WTC11 (cell line): ENCODE measurements at places on chromosomes 3 and 15.

DNA sequence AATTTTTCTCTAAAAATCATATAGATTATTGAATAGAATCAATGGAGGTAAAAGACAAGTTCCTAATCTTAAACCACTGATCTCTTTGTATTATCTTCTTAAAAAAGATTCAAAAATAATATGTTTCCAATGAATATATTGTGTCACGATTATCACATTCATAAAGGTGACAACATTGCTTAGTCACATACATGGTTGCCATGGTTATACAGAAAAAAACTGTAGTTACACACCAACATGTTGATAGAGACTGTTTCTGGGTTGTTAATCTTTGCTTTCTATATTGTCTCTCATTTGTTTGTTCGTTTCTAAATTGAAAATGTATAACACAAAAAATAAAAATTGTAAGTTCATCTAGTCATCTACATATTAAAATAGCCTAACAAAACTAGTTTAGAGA, 376.0 kb upstream of the ALCAM start:
- no peak for DNase-seq

- no peak for DNase-seq
Observed at GRCh38 chr15:84797801-84798200, 19.4 kb upstream of the ALPK3 start.

DNA sequence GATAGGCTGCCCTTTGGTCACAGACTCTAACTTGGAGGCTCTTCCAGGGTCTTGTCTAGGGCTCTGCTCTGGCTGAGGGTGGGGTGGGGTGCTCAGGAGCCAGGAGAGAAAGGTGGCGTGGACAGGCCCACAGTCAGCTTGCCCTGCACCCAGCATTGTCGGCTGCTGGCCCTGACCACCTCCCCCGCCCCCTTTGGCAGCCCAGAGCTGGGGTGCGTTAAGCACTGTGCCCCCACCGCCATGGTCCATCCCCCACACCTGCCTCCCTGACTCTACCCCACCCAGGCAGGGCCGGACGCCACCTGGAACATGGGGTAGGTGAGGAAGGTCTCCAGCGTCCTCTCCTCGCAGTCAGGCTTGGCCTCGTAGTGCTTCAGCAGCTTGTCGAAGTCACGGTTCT, 58.8 kb downstream of the RASGRF1 start:
- DNase-seq: no peak

GRCh38 chr3:153026026-153026425, 136.0 kb upstream of the RAP2B start:
- DNase-seq: no peak

DNA sequence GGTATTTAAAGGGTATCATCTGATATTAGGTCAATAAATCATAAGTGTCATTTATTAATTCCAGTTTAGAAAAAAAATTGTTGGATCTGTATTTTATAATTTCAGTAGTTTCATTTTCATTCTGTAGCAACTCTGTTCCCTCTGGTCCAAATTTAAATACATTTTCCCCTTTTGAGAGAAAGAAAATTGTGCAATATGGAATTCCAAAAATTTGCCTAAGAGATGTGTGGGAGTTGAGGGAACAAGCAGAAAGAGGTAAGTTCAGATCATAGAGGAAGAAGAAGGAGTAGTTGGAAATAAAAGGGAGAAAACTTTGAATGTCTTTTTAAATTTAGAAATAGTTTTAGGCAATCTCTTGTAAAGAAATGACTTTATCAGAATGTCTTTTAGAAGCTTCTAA, 48.9 kb upstream of the MME start:
- no peak for DNase-seq

DNA sequence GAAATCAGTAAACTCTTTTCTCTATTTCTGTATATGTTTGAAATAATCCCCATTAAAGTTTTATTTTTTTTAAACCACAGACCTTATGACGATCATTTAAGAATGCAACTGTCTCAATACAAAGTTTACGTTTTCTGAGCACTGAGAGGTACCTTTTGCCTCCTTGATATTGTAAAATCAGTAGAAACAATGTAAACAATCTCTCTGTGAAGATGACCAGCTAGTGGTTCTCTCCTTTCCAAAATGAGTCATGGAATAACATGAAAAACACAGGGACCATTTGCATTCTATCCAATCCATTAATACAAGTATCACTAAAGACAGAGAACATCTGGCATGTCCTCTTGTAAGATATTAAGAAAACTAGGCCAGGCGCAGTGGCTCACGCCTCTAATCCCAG, 48.8 kb downstream of the RAD18 start:
- no peak for DNase-seq

DNA sequence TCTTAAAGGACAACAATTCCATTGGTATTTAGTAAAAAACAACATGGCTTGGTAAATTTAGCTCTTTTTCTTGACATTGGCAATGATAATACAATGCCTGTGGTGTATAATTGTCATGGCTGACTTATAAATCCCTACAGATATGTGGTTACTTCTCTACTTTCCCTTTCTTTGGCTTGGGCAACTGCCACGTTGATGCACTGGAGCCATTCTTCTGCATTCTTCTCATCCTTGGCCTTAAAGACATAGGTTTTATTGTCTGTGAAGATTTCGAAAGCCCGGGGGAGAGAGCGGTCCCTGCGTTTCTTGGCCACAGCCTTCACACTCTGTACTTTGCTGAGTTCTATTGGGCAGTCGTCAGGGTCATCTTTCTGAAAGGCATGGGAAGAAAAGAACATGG, 101.1 kb upstream of the CCNL1 start:
- no peak for DNase-seq

GRCh38 chr3:177035676-177036075, 161.6 kb downstream of the TBL1XR1 start:
- no peak for DNase-seq

GRCh38 chr15:48393645-48394506, 62.6 kb downstream of the DUT start:
- no peak for DNase-seq
